IMR-90 (cell line): ENCODE measurements at places on chromosomes 7 and 10. TPM values are rescaled to one million over a fixed set of nuclear protein-coding genes. Genes with fewer than 3 reads are reported as not detected.

DNA sequence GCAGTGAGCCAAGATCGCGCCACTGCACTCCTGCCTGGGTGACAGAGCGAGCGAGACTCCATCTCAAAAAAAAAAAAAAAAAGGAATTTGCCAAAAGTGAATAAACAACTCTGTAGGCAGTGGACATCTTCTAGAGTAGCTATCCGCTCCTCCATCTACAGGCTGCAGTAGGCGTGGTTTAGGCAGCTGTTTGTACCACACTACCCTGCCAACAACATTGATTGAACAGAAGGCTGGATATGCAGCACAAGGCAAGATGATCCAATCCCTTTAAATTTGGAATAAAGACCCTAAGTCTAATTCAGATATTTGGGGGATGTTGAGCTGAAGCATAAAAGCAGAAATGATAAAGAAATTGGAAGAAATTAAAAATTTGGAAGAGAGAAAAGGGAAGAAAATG lies 141.6 kb downstream of the TES start:
- H3K27ac ChIP-seq: no peak overlapping the region
- no peak overlapping the region for H3K4me3 ChIP-seq
- no peaks in the 10 kb centered on the region for H3K27me3 ChIP-seq

GRCh38 chr7:29194594-29195427 lies at the start of gene CHN2:
TSS of gene CHN2 (plus strand) at chr7:29194775.
- H3K4me1 ChIP-seq: no peaks in the 10 kb centered on the region
- H3K27me3 ChIP-seq: peaks cover 32% of the 10 kb centered on the region
- DNase-seq: no peak
- H3K27ac ChIP-seq: no peak within 1 kb of the TSS
- H3K36me3 ChIP-seq: no peaks in the 10 kb centered on the region

CALCR gene
- total RNA-seq: not detected in 2 replicates

TAC1 gene
- total RNA-seq: not detected in 2 replicates

- no peaks in the 10 kb centered on the region for H3K27me3 ChIP-seq
- DNase-seq: no peak
- no peaks in the 10 kb centered on the region for H3K36me3 ChIP-seq
- H3K27ac ChIP-seq: no peak overlapping the region
- H3K4me1 ChIP-seq: no peaks in the 10 kb centered on the region
Measured at GRCh38 chr10:90447831-90448230, 410.0 kb downstream of the HTR7 start.

HMX2 gene
- not detected in 2 replicates for total RNA-seq

DNA sequence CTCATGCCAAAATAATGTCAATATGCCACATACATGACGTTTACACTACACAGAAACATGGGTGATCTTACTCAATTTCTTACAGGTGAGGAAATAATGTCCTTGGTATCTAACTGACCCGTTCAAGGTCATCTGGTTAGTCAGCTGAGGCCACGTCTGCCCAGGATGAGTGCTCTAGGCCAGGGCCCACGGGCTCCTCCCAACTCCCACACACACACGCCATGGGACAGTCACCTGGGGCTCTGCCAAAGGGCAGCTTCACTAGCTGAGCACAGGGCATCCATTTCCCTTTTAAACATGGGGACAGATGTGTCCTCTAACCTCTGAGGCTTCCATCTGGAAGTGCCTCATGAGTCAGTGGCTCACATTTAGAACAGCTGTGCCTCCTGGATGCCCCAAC lies 123.9 kb downstream of the TNS3 start:
- H3K27me3 ChIP-seq: no peaks in the 10 kb centered on the region
- peak; percentile 99 for DNase-seq
- H3K36me3 ChIP-seq: no peaks in the 10 kb centered on the region
- no peak overlapping the region for H3K4me3 ChIP-seq
- H3K4me1 ChIP-seq: peaks cover 38% of the 10 kb centered on the region

PWWP2B gene
- total RNA-seq: 1.9 and 2.2 TPM in 2 replicates

- peak overlapping the region; percentile 49 for H3K27ac ChIP-seq
- peak overlapping the region; percentile 78 for H3K4me3 ChIP-seq
- H3K4me1 ChIP-seq: peaks cover 22% of the 10 kb centered on the region
- H3K36me3 ChIP-seq: peaks cover 20% of the 10 kb centered on the region
- H3K27me3 ChIP-seq: no peaks in the 10 kb centered on the region
- DNase-seq: peak; percentile 92
Measured at GRCh38 chr7:191105-191980, 1.0 kb upstream of the FAM20C start.

PRTFDC1 gene
- total RNA-seq: 17.9 and 24.2 TPM in 2 replicates

TAS2R60 gene
- not detected in 2 replicates for total RNA-seq

DNA sequence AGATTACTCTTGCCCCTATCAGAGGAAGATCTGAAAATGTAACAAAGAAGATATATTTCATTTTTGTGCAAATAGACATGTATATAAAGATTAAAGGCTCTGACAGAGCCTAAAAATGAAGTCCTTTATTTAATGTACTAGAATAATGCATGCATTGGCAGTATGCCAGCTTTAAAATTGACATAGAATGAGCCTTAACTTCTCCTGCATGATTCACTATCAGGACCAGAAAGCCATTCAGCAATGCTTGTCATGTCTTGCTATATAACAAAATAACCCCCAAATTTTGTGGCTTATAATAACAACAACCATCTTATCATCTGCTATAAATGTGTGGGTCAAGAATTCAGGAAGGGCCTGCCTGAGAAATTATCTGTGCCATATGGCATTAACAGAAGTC lies 411.9 kb downstream of the GRM8 start:
- H3K27me3 ChIP-seq: no peaks in the 10 kb centered on the region
- H3K36me3 ChIP-seq: no peaks in the 10 kb centered on the region
- no peak for DNase-seq
- no peak overlapping the region for H3K4me3 ChIP-seq
- no peaks in the 10 kb centered on the region for H3K4me1 ChIP-seq
- no peak overlapping the region for H3K27ac ChIP-seq
